ENCODE measurements at places on chromosomes 2 and 18.

DNA sequence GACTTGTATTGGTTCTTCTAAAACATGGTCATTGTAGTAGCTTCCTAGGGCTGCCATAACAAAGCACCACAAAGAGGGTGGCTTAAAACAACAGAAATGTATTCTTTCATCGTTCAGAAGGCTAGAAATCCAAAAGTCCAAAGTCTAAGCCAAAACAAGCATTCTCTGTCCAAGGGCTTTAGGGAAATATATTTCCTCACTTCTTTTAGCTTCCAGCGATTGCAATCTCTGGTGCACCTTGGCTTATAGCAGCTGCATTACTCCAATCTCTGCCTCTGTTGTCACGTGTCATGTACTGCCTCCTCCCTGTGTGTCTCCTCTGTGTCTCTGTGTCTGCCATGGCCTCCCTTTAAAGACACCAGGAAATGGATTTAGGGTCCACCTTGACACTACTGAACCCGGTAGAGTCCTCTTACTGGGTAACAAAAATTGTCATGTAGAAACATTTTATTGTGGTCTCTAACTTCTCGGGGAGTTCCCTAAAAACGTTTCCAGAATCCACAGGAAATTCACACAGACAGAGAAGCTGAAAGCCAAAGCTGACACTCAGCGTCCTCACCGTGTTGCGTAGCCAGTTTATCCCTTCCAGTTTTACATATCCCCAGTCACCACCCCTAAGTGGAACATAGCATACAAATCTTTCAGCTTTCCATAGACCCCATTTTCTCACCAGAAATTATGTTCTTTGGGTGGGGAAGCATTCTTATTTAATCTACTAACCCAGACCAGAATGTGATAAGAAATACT, 20.7 kb upstream of the TTN start:
- no peak for DNase-seq

- no peak for DNase-seq
Observed at GRCh38 chr2:16255120-16255519, 314.8 kb downstream of the MYCN start.

GRCh38 chr2:97868986-97869721, 126.6 kb downstream of the TMEM131 start:
- DNase-seq: no peak

GRCh38 chr18:71743634-71744033, 800.5 kb downstream of the CBLN2 start:
- no peak for DNase-seq

GRCh38 chr2:33839791-33840190, 240.7 kb upstream of the FAM98A start:
- DNase-seq: no peak

GRCh38 chr2:111052621-111053020, 68.1 kb upstream of the BCL2L11 start:
- DNase-seq: no peak

DNA sequence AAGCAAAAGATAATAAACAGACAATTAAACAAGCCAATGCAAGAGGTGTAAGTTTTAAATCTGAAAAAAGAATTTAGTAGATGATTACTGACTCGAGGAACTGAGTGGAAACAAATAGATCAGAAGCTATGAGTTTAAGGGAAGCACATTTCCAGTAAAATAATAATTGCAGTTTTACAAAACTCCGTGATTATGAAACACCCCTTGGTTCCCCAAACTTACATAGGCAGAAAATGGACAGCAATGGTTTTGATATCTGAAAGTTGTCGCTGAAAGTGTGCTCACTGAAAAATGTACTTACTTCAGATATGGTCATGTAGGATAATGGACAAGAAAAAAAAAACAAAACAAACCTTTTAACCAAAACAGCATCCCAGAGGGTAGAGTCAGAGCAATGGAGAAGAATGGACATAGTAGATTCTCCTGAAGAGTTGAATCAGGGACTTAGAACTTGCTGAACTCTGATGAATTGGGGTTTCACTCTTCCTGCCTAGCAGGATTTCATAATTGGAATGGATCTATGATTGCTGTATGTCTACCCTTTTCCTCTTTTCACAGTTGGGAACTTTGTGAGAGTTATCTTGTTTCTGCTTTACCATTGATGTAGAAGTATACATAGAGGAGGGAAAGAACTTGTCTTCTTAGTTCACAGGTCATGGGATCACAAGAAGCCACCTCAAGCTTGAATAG, 305.6 kb upstream of the ZEB2 start:
- DNase-seq: no peak

GRCh38 chr2:238653431-238654109, 194.3 kb upstream of the TWIST2 start:
- DNase-seq: no peak

DNA sequence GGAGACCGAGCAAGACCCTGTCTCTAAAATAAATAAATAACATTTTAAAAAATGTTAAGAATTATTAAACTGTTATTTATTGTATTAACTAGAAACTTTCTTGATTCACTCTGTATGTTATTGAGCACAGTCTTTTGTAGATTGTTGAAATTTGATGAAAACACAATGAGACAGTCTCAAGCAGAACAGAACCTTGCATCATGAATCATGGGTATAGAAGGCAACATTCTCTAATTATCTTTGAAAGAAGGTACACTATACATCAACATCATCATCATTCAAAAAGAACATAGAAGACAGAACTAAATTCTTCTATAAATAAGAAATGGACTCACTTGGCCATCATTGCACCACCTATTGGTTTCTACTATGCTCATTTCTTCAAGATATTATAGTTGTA, 67.7 kb downstream of the SLC8A1 start:
- DNase-seq: no peak

- no peak for DNase-seq
Observed at GRCh38 chr2:8333177-8333831, 348.6 kb upstream of the ID2 start.

DNA sequence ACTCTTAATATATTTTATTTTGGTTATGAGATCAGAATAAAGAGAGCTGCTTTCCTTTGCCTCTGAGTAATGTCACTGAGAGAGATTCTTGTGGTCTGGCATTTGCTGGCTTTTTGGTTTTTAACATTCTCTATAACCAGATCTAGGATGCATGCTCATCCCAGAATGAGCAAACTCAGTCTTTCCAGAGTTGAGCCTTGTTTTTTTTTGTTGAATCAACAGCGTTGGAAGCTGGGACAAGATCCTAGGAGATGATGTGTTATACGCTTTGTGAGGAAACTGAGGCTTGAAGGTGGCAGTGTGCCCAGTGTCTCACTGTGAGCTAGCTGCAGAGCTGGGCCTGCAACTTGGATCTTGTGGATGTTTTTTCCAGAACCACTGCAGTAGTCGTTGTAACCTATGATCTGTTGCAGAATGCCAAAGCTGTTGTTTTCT, 19.5 kb downstream of the MYO1B start:
- no peak for DNase-seq

DNA sequence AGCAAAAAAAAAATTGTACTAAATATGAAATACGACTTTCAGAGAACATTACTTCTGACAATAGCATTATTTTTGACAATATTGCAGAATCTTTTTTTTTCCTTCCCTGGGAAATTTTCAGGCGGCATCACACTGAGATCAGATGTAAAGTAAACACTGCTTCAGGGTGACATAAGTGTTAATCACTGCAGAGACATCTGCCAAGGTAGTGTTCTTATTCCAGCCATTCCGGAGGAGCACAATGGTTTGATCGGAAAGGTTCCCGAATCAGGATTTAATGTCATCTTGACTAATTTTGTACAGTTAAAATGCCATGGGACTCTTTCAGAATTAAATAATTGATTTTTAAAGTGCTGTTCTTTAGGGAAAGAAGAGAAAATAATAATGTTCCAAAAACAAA, 56.7 kb upstream of the ZNF236 start:
- DNase-seq: no peak

GRCh38 chr2:135948642-135949355, 36.6 kb downstream of the DARS1 start:
- DNase-seq: no peak

- no peak for DNase-seq
Observed at GRCh38 chr18:41798879-41799278, 156.2 kb upstream of the PIK3C3 start.

GRCh38 chr2:172869861-172870260, 134.2 kb downstream of the RAPGEF4 start:
- DNase-seq: no peak

DNA sequence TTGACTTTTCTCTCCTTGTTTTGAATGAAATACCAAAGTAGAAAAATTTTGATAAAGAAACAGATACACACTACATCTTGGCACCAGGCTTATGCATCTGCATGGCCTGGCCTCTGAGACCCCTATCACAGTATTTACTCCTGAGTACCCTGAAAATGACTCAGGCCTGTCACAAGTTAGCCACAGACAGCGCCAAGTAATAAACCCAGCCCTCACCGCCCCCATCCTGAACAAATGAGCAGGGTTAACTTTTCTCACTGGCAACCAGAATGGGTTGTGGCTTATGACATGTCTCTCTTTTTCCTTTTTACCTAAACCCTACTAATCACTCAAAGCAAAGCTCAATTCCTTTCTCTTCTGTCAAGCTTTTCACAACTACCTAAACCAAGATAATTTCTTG, 35.3 kb downstream of the SPRED2 start:
- DNase-seq: no peak

- no peak for DNase-seq
Observed at GRCh38 chr2:215771241-215771640, 242.1 kb downstream of the MREG start.

GRCh38 chr2:64852771-64853241, 136.4 kb upstream of the SLC1A4 start:
- no peak for DNase-seq

DNA sequence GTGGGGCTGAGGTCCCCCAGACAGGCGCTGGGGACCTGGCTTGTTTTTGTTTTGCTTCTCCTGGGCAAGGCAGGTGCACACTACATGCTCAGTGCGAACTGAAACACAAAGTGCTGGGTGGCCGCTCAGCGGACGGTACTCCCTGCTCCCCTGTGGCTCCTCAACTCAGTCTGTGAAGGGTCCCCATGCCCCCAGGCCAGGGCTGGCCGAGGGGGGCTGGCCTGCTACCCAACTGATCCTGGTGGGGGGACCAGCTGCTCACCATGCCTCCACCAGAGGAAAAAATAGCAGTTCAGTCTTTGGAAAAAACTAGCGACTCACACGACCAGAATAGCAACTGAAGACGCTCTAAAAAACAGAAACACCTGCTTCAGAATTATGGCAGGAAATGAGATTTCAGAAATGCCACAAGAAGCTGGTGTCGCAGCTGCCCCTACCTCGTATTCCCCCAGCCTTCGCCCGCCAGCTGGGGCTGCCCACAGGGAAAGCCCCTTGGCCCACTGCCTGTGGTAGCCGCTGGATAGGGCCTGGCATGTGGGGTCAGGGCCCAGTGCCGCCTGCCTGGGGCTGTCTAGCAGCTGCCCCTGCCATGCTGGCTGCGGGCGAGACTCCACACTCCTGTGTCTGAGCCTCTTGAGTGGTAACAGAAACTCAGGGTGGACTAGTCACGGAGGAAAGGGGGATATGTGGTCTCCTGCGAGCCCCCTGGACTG, 43.7 kb downstream of the MEX3C start:
- no peak for DNase-seq

GRCh38 chr18:74395648-74396154, 61.4 kb downstream of the DIPK1C start:
- no peak for DNase-seq

GRCh38 chr2:134845719-134846118, 7.3 kb downstream of the ACMSD start:
- no peak for DNase-seq

GRCh38 chr2:237653776-237654558, 26.6 kb downstream of the LRRFIP1 start:
- no peak for DNase-seq

GRCh38 chr2:143296089-143296488, 166.9 kb downstream of the ARHGAP15 start:
- no peak for DNase-seq

DNA sequence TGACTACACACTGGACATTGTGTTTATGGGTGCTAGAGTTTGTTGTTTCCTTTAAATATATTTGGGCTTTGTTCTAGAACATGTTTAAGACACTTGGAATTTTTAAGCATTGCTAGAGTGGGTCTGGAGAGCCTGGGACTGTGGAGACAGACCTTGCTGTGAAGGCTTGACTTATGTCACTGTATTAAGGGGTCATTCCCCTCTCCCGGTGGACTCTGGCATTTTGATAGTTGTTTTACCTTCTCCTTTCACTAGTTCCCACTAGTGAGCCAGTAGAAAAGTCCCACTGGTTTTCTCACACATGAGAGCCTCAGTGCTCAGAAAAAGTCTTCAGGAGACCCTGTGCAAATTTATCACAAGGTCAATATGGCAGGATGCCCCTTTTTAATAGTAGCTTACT, 18.6 kb downstream of the ADNP2 start:
- no peak for DNase-seq

DNA sequence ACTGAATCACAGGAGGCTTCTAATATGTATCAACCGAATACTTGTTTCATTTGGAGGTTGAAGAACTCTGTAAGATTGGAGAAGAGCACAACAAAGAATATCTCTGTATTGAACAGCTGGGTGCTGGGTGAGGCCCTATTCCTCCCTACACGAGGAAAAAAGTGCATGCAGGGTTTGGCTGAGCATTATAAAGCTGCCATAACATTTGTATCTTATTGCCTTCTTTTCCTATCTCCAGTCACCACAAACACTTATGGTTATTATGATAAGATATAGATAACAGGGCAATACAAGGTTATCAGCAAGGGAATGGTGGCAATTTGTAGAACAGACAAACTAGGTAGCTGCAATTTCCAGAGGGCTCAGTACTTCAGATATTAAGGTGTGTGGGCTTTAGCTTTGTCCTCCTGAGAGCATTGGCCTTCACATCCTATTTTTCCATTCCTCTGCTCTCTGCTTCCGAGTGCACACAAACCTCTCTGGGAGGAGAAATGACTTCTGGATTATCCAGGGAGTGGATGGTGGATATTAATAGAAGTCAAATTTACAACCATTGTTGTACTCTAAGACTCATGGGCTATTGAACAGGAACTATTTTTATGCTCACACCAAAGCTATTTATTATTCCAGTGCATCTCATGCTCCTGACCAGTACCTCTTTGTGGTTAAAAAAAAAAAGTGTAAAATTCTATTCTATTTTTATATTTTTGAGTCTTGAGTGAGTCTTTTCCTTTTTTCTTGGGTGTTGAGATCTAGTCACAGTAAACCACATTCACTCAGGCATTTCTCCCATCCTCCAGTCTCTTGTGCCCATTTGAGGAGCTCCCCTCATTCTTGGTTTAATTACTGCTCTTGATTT, 248.4 kb downstream of the ETAA1 start:
- no peak for DNase-seq

- no peak for DNase-seq
Observed at GRCh38 chr18:61551586-61551985, 218.4 kb downstream of the CDH20 start.

GRCh38 chr2:60980071-60980815, 37.3 kb upstream of the PEX13 start:
- no peak for DNase-seq

- DNase-seq: no peak
Observed at GRCh38 chr18:80245781-80246444, 1.4 kb downstream of the PARD6G start.

GRCh38 chr2:11540148-11540995, 6.5 kb downstream of the GREB1 start:
- DNase-seq: no peak

DNA sequence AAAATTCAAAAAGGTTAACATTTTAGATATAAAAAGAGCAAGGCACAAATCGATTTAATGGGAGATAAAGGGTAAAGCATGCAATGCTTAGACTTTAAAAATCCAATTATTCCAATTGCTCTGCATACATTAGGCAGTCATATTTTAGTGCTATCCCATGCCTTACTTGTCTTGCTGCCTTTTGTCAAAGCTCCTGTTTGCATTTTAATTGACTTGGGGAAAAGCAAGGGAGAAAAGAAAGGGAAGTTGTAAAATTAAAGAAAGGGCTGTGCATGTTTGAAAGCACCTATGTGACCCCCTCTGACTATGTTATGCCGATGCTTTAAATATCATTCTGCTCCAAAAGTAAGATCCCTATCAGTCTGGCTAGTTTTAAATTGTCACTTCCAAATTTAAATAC, 193.7 kb upstream of the VWC2L start:
- no peak for DNase-seq
